ENCODE measurements at places on chromosomes 3 and 15.

- DNase-seq: no peak
Observed at GRCh38 chr3:52302426-52303145, 13.5 kb upstream of the DNAH1 start.

GRCh38 chr3:161343986-161344385 is 27.3 kb downstream of the SPTSSB start:
- DNase-seq: no peak

GRCh38 chr3:191139736-191140135 is 59.3 kb upstream of the OSTN start:
- no peak for DNase-seq

DNA sequence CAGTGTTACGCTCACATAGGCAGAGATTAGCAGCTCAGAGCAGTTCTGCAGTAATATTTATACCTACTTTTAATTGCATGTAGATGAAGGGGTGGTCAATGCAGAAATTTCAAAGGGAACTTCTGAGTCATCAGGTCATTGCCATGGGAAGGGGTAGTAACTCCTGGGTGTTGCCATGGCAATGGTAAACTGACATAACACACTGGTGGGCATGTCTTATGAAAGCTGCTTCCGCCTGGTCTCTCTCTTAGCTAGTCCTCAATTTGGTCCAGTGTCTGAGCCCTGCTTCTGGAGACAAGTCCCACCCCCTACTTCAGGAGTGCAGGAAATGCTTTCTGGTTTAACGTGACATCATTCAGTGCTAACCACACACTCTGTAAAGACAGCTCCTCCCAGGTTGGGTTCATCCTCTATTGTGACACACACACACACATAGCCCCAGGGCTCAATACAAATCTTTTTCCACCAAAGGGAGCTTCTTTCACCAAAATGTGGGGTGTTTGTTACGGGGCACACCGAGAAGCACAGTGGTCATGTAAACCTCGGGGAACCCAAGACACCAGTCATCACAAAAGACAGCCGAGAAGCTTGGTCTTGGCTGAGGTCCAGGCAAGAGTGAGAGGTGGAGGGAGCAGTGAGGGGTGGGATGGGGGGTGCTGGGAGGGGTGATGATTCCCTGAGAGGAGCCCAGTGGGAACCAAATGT is 74.5 kb downstream of the TLE3 start:
- DNase-seq: no peak

GRCh38 chr3:88142094-88142624 is 7.6 kb upstream of the C3orf38 start:
- DNase-seq: no peak

DNA sequence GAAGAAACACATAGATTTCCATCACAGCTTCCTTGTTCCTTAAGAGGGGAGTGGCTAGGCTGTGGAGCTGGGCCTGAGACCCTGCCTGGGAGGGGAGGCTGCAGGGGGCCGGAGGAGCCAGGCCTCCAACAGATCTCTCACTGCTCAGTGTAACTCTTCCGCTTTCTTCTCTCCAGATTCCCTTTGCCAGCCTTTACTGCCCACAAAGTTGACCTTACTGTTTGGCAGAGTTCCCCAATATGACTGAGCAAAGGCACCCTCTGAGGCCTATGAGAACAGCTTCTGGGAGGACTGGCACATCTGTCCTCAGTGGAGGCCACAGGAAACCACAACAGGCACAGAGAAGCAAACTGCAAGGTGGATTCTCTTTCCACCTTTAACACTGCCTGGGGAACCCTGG is 38.1 kb downstream of the SLCO2A1 start:
- DNase-seq: no peak

GRCh38 chr15:41935566-41936020 is 36.8 kb downstream of the EHD4 start:
- no peak for DNase-seq

DNA sequence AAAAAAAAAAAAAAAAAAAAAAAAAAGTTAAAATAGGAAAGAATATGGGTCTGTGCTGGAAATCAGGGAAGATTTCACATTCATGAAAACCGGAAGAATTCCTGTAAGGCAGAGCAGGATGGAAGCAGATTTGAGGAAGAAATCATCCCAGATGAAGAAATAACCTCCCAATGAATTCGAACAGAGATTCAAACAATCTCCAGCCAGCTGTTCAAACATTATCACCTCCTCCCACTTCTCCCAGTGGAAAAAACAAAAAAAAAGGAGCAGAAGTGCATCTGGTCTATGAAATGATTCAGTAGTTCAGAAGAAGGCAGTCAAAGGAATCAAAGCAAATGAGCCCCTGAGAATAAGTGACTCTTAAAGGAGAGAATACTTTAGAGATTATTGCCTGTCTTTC is 33.1 kb downstream of the CP start:
- DNase-seq: no peak

DNA sequence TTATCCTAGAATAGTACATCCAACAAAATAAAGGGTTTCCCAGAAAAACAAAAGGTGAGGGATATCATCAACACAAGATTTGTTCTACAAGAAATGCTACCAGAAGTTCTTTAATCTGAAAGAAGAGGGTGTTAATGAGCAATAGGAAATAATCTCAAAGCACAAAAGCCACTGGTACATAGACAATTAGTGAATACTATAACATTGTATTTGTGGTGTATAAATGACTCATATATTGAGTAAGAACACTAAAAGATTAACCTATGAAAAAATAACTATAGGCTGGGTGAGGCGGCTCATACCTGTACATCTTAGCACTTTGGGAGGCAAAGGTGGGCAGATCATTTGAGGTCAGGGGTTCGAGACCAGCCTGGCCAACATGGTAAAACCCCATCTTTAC is 210.2 kb upstream of the SLITRK3 start:
- DNase-seq: no peak

DNA sequence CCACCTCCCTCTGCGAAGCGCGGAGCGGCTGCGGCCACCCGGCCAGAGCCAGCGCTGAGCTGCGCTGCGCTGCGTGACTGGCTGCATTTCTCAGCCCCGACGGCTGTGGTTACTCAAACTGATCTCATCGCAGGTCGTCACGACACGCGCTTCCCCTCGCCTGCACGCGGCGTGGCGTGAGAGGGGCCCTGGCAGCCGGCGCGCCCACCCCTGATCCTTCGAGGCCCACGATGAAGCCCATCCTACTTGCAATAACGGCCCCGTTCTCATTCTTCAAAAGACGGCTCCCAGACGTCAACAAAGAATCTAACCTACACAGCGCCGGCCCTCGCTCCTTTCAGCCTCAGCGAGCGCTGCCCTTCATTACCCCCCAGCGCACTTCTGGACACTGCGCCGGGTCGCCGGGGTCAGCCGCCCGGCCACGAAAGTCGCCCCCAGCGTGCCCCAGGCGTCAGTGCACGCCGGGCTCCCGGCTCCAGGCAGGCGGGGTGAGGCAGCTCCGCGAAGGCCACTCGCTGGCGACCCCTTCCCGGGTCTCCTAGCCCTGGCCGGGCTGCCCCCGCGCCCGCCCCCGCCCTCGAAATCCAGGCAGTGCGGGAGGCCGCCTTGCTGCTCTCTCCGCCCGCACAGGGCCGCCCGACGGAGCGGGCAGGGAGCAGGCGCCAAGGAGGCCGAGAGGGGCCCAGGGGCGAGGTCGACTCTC is 9.9 kb upstream of the LEKR1 start:
- no peak for DNase-seq

DNA sequence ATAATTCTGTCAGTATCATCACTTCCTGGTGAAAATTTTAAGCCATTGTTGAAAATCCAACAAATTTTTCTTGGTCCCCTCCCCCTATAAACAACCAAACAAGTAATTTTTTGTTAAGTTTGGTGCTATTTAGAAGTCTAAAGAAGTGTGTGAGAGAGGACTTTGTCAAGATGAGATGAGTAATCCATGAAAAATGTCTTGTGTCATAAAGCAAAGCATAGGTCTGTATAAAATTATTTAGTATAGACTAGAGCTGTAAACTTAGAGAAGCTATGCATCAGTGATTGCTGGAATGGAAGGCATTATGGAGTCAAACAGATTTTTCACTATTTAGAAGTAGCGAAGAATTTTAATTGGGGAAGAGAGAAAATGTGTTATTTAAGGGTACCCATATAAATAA is 31.4 kb downstream of the MAPK6 start:
- DNase-seq: no peak

GRCh38 chr15:20280933-20281463 is 260.6 kb downstream of the GOLGA6L6 start:
- no peak for DNase-seq

All from LNCaP clone FGC (cell line).